ENCODE measurements at places on chromosomes 16 and 17.

- DNase-seq: no peak
Observed at GRCh38 chr16:57257455-57258070, 12.5 kb downstream of the ARL2BP start.

DNA sequence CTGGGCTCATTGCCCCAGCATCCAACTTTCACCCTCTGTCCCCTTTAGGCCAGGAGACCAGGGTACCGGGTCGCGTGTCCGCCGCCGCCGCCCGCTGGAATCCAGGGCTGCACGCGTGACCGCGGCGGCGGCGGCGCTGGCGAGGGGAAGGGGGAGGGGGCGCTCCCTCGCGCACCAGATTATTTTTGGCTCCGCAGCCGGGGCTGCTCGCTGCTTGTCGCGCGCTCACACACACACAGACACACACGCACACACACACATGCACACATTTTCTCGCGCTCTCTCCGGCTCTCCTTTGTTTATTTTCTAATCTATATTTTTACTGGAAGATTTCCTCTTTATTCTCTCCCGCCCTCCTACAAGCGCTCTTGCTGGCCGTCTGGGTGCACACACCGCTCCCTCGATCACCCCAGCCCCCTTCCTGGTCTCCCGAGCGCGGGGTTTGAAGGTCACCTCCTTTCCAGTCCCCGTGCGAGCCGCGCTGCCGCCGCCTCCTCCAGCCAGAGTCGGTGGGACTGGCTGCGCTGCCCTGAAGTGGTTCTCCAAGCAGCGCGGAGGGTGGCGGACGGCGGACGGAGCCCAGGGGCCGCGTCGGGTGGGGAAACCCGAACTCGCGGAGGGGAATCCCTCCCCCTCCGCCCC is 921.4 kb upstream of the EEF2KMT start:
- no peak for DNase-seq

GRCh38 chr16:89345642-89346150 is 128.2 kb downstream of the ZNF778 start:
- DNase-seq: no peak

DNA sequence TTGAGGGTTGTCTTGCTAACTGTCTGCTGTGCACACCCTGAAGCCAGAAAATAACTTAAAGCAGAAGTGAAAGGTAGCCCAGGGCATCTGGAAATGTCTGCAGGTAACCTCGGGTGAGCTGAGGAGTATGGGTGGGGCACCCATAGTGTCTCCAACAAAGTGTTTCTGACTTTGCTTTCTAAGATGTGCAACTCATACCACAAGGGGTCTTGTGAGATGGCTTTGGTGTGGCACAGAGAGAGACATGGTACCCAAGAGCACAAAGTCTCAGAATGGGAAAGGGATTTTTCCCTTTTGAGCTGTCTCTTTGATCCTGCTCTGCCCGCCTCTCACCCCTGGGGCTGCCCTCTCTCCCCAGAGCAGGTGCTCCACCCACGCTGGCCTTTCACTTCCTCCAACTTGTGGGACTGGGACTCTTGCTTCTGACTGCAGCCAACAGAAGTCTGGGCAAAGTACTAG is 6.9 kb downstream of the CHD9 start:
- no peak for DNase-seq

- peak; percentile 34 for DNase-seq
Observed at GRCh38 chr16:81401035-81401950, 43.3 kb upstream of the CMIP start.

GRCh38 chr16:23464196-23464595 is 11.2 kb upstream of the COG7 start:
- DNase-seq: no peak

- DNase-seq: peak; percentile 85
Observed at GRCh38 chr16:56610017-56610608, 1.7 kb downstream of the MT2A start.

DNA sequence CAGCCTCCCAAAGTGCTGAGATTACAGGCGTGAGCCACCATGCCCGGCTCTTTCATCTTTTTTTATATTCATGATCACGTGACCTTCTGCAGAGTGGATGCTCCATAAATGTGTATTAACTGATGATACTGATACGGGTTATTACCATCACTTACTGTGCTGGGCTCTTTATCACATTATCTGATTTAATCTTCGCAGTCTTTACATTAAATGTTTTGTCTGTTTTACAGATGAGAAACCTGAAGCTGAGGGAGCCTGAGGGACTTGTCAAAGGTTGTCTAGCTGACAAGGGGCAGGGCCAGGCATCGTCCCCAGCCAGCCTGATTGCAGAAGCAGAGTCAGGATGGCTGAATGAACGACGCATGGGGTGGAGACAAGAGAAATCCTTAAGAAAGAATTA is 104.4 kb downstream of the NTN1 start:
- DNase-seq: no peak

- no peak for DNase-seq
Observed at GRCh38 chr17:44828919-44829522, 1.1 kb downstream of the GJC1 start.

DNA sequence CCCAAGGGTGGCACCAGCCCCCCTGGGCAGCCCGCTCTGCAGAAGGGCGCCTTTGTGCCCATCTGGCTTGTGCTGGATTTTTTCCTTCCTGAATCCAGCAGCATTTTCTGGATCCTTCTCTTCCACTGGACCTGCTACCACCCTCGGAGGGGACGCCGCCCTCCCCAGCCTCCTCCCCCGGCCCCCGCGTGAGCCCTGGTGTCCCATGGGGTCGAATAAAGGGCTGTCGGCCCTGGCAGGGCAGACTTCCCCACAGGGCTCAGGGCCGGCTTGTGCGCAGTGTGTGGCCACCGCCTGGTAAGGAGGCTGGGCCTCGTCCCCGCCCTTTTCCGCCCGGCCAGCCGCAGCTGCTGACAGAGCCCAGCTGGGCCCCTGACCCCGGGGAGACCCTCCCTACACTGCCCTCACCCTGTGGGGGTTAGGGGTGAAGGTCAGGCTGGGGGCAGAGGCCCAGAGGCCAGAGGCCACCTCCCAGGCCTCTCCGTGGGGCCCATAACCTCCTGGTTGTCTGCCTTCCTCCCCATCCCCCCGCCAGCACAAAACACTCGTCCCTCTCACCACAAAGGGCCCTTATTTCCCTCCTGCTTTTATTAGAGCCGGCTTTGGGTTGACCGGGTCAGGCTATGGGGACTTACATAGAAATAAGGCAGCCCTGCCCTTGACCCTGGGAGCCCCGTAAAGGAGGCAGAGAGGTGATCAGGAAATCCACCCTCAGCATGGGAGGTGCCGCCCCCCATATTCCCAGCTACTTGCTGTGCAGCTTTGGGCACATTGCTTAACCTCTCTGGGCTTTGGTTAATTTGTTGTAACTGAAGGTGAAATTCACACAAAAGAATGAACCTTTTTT is 179.3 kb upstream of the CIBAR2 start:
- DNase-seq: no peak

DNA sequence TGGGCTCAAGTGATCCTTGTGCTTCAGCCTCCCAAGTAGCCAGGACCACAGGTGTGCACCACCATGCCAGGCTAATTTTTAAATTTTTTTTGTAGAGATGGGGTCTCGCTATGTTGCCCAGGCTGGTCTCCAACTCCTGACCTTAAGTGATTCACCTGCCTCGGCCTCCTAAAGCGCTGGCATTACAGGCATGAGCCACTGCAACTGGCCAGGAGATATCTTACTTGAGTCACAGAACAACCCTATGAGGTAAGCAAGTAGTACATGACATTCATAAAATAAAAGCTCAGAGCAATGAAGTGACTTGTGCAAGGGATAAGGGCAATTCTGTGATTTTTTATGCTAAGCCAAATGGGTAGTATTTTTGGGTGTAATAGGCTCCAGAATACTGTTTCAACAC is 57.3 kb downstream of the CDC27 start:
- DNase-seq: no peak

DNA sequence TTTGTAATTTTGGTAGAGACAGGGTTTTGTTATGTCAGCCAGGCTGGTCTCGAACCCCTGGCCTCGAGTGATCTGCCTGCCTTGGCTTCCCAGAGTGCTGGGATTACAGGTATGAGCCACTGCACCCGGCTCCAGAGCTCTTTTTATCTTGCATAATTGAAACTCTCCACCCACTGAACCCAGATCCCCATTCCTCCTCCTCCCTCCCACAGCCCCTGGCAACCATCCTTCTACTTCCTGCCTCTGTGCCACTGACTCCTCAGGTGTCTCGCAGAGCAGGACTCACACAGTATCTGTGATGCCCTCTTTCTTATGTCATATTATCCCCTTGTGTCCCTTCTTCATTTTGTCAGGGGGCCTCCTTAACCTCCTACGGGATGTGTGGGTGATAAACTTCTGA is 340.7 kb downstream of the SLC39A11 start:
- DNase-seq: no peak

- DNase-seq: no peak
Observed at GRCh38 chr17:80772906-80773242, 218.8 kb upstream of the CHMP6 start.

GRCh38 chr17:67801626-67802175 is 23.6 kb upstream of the BPTF start:
- DNase-seq: no peak

GRCh38 chr16:28989363-28989762 is 4.5 kb downstream of the LAT start:
- no peak for DNase-seq

DNA sequence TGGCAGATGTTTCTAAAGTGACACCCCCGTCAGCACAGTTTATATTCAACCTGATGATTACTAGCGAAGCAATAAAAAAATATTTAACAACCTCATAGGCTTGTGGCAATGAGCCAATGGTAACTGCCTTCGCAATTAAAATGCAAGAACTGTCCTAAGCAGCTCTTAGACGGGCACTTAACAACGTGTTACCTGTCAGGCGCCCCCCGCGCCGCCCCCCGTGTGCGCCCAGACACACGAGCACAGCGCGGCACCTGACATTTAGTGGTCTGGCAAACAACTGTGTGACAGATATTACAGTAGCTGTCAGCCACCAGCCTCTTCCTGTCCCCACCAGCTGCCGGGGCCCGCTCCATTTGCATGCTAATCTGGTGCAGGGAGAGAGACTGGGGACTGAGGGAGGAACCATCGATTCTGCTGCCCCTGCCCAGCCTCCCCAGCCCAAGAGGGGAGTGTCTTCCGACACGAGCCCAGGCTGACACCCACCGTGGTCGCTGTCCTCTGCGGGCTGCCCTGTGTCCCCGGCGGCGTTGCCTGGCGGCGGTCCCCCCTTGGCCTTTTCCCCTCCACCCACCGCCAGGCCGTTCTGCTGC is 12.7 kb downstream of the NDUFAF8 start:
- no peak for DNase-seq

DNA sequence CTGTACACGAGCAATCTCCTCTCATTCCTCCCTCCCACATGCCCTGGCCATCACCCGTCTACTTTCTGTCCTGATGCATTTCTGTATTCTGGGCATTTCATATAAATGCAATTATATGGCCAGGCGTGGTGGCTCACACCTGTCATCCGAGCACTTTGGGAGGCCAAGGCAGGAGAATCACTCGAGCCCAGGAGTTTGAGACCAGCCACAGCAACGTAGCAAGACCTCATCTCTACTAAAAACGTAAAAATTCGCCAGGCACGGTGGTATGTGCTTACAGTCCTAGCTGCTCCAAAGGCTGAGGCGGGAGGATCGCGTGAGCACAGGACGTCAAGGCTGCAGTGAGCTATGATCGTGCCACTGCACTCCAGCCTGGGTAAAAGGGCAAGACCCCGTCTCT is 4.8 kb downstream of the MEAK7 start:
- DNase-seq: no peak

GRCh38 chr17:40806131-40806530 is 6.4 kb upstream of the KRT28 start:
- DNase-seq: no peak

DNA sequence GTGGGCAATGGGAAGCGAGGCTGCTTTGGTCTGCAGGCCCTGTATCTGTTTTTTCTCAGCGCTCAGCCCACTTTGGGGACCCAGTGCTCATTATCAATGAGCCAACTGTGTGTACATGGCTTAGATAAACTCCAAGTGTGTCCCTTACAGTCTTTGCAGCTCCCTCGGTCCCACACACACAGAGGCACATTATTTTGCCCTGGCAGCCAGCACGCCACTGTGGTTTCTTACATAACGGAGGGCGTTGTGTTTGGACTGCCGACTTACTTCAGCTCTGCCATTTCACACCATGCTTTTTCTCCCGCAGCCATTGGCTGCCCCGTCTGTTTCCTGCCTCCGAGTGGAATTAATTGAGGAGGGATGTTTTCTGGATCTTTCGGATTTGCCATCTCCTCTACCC is 56.5 kb upstream of the CLEC18A start:
- DNase-seq: no peak

DNA sequence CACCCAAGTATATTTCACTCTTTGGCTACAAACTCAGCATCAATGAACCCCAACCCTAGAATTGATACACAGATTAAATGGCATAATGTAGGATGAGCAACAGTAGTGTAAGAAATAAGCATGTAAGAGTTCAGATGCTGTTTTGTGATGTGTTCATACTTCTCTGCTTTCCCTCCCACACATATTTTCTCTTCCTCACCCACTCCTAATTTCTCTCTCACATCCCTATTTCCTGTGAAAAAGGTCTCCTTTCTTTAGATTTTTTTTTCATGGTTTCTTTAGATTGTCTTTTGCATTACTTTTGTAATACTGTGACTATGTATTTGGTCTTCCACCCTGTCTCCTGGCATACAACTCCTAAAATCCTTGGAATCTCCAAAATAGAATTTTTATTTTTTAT is 21.7 kb downstream of the CREBBP start:
- no peak for DNase-seq

DNA sequence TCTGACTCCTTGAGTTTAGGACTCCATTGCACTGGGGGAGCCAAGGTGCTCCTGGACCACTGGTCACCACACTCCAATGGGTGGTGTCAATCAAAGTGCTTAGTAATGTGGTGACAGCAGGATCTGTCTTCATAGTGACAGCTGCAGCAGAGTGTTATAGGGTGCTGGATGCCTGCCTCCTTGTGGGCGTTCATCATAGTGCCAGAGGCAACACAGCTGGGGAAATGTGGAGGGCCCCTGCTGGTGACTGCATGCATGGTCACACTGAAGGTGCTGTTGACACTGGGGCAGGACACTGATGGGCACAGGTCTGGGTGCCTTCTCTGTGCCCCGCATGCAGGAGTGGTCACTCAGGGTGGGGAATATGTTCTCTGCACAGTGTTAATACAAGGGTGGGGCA is 177.5 kb upstream of the CDH8 start:
- no peak for DNase-seq

GRCh38 chr16:56632156-56632847 is at the start of gene MT1M:
TSS of gene MT1M (plus strand) at chr16:56632659. CDS start at chr16:56632732, 73 bp downstream.
- DNase-seq: no peak

- DNase-seq: no peak
Observed at GRCh38 chr16:70738083-70738977, 52.5 kb upstream of the MTSS2 start.

DNA sequence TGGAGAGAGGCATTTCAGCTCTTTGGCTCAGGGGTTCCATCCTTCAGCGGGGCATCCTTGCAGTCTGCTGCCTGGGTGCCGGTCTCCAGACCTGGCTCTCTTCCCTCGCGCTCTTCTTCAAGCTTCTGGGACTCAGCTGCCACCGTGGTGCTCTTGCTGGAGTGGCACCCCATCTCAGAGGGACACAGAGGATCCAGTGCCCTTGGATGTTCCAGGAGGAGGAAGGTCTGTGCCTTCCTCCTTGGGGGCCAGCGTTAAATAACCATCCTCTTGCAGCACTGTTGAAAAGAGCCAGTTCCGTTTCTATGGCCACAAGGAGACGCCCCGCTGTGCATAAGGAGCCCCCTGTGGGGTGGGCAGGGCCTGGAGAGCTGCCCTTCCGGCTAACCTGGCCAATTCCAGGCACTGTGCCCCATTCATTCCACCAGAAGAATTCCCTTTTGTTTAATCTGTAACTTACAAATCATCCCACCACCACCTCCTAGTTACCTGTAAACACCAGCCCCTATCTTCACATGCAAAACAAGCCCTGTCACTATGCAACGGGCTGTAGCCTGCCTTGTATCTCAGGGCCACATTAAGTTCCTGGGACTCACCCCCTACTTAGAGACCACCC is 8.6 kb downstream of the CHD9NB start:
- no peak for DNase-seq

Measured in AG09309 (cell line).